ENCODE measurements at places on chromosomes 7 and 10.

- no peak for DNase-seq
These were observed 46.2 kb upstream of the AP5Z1 start for GRCh38 chr7:4729266-4729665.

- DNase-seq: no peak
These were observed 26.6 kb upstream of the LIPN start for GRCh38 chr10:88733215-88733614.

DNA sequence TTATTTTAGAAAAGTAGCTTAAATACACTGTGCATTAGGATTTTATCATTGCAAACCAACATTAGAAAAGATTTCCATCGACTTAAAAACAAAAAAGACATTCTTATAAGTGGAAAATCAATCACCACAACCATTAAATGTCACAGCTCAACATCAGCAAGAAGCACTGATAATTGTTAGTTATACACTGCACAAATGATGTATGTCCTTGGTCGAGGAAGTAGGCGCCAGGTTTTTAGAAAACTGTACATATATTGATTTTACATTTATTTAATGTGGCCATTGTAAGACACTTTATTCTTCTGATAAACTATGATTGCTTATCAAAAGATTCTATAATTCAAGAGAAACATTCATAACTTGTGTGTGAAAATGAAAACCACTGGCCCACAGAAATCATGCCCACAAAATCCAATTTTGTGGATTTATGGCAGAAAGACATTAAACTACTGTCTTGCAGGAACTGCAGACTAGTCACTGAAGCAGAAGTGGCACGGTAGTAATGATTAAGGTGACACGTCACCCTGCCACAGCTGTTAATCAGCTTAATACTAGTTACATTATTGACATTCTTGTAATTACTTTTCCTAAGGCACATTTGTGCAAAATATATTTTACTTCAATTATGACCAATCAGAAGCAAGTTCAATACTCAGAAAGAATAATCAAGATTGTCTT, 79.4 kb downstream of the VPS41 start:
- DNase-seq: no peak

DNA sequence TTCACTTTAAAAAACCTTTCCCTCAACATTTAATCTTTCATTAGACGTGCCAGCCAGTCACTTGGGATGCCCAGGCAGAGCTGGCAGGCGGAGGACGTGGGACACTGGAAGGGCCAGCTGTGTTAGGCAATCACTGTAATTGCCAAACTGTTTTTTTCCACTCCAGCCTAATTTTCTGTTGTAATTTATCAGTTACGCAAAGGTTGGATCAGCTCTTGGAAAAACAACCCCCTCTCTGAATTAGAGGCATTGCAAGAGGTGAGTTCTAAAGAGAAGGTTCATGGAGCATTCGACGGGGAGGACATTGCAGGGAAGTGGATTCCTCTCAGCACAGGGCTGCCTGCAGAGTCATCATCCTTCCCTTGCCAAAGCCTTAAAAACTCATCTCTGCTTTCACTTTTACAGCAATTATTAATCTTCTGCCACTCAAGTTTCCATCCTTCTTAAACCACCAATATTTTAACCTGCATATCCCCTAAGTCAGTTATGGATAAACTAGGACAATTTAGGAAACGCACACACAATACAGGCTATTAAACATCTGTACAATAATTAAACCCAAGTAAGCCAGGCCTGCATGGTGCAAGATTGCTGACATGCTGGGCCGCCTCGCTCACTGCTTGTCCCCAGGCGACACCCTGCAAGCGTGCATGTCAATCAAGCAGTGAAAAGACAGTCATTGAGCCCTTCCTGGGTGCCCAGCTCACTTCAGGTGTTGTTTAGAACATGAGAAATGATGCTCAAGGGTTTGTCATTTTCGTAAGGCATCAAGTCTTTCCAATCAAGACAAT, 272.3 kb upstream of the RNF32 start:
- no peak for DNase-seq

DNA sequence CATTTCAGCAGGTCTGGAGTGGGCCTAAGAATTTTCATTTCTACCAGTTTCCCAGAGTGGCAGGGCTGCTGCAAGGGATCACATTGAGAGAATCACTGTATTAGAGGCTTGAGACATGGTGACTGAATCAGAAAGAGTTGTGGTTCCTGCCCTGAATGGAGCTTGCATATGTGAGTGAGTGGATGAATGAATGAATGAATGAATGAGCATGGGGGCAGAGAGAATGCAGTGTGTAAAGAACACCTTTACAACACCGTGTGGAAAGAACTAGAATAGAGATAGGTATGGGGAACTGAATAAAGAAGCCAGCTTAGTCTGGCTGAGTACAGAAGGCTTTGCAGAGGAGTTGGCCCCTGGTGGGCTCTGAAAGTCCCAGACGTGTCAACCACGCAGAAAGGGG, 142.8 kb upstream of the AGK start:
- no peak for DNase-seq

- no peak for DNase-seq
These were observed 154.1 kb upstream of the ADO start for GRCh38 chr10:62650411-62650810.
